Activated naive CD4-positive, alpha-beta T cell (primary cell): ENCODE measurements at places on chromosomes 1 and 21.

DNA sequence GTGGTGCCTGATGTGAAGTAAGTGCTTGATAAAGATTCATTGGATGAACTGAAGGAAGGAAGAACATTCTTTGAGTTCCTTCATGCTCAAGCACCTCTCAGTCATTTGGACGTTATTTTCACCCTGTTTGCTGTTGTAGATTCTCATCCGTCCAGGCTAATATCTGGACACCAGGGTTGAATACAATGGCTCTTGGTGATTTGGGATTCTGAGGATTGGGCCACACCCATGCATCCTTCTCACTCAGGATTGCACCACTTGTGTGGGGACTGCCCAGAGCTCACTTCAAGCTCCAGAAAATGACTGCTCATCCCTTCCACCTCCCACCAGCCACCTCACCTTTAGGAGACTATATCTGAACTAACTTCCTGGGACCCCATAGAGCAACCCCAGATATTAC lies 117.1 kb upstream of the IPO9 start:
- no peak for DNase-seq

GRCh38 chr1:29481031-29481430 lies 244.7 kb downstream of the PTPRU start:
- no peak for DNase-seq

DNA sequence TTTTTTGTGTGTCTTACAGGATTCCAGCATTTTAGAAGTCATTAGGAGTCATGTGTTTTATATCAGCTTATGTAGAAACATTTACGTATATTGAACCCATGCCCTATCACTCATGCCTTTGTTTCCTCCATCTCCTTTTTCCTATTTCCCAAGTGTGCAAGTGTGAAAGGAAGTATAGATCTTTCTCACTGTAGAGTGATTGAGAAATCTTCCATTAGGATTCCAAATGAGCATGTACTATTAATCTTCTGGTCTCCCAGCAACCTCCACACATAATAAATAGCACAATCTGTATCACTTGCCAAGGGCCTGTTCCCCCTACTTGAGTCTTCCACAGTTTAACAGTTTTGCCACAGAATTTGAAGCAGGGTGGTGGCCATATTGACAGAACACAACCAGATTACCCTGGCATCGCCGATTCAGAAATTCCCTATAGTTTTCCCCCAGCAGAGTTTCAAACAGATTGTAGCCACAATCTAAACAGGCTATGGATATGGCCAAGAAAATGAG lies 1052.8 kb downstream of the TTLL7 start:
- no peak for DNase-seq

GRCh38 chr1:214709241-214709640 lies 106.2 kb downstream of the CENPF start:
- no peak for DNase-seq

DNA sequence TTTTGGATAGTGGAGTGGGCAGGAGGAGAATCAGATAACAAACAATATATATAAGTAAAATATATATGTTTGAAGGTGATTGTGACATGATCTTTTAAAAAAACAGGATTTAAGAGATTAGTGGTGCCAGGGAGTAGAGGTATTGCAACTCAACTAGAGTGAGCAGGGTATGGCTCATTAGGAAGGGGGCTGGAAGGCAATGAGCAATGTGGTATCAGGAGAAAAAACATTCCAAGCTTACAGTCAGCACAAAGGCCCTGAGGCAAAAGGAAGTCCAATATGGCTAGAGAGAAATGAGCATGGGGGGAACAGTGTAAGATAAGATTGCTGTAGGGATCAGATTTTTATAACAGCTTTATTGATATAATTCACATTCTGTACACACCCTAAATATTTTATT lies 5.3 kb upstream of the GADD45A start:
- no peak for DNase-seq

DNA sequence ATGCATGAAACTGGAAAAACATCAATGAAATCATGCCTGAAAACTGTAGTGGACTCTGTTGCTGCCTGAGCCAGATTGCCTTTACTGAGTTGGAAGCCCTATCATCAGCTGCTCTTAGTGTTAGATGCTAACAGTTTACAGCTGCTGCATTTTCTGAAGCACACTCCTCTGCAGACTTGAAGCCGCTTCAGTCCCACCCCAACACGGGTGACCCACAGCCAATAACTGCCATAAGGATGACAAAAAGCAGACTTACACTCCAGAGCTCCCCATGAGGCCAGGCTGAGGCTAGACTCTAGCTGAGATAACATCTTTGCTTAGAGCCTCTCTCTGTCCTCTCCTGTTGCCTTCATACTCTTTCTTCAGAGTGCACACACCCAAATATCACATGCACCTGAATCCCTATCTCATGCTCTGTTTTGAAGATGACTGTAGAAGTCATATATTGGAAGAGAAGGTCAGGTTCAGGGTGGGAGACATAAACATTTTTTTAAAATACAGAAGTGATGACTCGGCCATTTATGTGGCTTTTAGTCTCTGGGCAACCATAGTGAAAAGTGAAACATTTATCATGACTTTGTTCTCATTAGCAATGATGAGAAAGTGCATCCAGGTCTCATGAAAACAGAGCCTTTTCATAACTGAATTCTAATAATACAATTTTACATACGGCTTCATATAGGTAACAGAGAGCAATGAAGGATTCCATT lies 161.0 kb downstream of the KCNK2 start:
- DNase-seq, result no peak

- no peak for DNase-seq
These were observed 23.3 kb upstream of the MOV10 start for GRCh38 chr1:112651205-112651604.

GRCh38 chr1:183909672-183910071 lies 104.8 kb downstream of the RGL1 start:
- no peak for DNase-seq

- DNase-seq, result peak; percentile 23
These were observed 2.4 kb downstream of the UROD start for GRCh38 chr1:45014321-45015028.

DNA sequence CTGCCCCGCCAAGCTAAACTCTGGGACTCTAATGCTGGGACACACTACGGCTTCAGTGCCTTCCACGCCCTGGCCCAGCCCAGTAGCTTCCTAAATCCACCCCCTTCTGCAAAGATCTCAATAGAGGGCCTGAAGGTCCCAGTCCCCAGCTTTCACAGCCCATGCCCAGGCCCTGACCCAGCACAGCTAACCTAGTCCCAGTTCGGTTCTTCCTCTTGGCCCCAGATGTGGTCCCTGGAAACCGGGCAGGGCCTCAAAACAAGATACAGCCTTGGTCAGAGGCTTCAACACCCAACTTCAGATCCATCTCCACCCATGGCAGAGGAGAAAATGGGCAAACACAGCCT lies 646 bp upstream of the PDZK1IP1 start:
- no peak for DNase-seq

DNA sequence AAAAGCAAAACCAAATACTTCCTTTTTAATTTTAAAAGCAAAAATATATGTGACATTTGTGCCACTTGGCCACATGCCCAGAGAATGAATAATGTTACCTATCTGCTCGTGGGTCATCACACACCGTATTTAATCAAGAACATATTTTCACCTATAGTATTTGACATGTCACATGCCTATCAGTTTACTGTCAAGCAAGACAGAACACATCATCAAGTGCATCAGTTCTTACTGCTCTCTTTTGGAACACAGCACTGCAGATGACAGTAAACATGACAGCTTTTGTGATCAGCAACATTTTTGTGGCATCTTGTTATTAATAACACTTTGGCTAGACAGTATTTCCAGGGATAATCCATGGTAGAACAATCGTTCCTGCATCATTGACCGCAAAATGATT lies 134.4 kb downstream of the LRRC7 start:
- DNase-seq, result no peak

DNA sequence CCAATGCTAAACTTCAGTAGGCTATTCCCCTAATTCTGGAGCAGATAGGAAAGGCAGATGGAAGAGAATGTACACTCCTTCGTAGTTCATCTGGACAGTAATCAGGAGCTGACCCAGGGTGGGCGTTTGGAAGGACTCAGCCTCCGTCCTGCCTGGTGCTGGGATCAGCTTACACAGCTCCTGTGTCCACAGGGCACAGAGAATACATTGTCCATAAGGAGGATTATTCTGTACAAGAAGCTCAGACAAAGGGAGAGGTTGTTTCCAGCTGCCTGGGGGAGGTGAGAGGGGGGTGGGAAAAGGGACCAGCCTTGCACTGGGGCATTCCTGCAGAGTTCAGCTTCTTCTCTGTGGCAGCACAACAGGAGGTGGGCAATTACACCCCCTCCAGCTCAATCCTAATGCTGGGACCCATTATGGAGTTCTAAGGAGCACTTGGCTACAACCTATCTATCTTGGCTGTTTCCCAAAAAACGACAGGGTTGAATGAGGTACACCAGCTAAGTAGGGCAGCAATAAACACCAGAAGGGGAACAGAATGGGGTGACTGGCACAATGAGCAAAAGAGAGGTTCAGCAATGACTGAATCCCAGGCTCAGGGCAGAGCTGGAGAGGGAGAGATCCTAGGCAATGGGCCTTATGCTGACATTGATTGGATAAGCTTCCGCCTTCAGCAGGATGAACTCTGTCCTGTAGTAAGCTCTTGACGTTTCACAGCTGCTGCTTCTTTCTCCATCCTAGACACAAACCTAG lies 7.4 kb downstream of the MED8 start:
- no peak for DNase-seq

DNA sequence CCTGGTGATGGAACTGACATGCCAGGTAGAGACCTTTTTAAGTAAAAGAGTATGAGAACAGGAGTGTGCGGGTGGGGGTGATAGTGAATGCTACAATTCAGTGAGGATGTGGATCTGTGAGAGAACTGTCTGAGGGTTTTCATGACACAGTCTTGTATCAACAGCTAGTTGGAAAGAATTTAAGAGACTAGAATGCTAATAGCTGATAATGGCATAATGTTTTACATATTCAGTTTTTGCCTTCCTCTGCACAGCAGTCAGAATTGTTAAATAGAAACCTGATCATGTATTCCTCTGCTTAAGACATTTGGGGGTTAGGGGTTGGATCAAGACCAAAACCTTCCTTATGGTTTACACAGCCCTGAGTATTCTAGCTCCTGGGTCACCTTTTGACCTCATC lies 152.8 kb upstream of the ZRANB2 start:
- no peak for DNase-seq

DNA sequence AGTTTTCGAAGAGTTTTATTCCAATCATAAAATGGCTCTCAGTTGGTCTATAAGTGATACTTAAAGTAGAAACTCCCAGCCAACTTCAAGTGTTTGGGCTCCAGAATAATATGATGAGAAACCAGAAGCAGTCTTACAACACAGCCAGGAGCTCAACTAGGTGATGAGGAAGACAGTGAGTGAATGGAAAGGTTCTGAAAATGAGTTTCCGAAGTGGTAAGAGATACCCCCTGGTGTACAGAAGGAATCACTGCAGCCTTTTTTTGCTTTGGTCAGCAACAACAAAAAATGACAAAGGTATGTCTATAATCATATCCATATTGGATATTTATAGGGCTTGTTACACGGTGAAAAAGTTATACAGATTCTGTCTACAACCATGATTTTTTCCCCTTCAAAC lies 16.5 kb downstream of the KRTAP19-1 start:
- no peak for DNase-seq

DNA sequence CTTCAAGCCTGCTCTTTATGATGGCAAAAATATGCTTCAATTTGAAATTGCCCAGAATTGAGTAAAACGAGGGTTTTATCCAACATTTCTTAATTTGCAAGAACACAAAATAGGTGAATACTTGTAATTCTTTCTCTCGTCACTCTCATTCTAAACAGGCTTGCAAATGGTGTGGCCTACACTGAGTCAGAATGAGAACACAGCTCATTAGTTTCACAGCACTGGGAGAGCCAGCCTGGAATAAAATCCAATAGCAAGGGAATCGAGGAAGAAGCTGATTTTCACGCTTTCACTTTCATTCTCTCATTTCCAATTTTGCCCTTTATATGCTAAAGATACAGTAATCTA lies 537.5 kb downstream of the LTN1 start:
- no peak for DNase-seq
